ENCODE measurements at places on chromosomes 7 and 10.

GRCh38 chr7:47179812-47180515 lies 401.9 kb downstream of the TNS3 start:
- DNase-seq: peak; percentile 71

DNA sequence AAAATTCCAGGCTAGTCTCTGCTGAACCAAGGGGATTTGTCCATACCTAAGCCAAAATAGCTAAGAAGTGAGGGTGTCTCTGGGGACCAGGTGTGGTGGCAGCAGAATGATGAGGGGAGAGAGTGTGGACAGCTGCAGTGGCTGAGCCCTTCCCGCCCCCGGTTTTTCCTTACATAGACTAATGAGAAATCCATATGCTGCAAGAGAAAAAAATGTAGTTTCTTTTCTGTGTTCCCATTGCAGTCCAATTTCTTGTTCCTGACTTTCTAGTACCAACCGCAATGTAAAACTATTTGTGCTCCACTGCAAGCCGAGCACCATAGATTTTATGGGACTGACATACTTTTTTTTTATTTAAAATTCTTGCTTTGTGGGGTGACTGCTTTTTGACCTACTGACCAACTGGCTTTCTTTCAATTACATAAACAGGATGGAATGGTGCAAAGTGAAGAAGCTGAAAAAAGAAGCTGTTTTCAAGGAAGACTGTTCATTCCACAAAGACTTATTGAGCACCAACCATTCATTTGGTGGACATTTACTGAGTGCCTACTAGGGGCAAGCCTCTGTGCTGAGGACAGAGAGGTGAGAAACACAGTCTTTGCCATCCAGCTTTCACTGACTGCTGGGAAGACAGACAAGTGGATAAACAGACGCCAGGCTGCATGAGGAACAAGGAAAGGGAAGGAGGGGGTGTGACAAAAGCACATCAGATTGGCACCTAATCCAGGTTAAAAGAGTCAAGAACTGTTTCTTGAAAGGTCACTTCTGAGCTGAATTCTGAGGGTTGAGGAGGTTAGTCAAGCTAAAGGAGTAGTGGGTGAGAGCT lies 9.8 kb downstream of the CEP41 start:
- no peak for DNase-seq

- DNase-seq: no peak
These were observed 72.5 kb downstream of the ZNF365 start for GRCh38 chr10:62446627-62447026.

DNA sequence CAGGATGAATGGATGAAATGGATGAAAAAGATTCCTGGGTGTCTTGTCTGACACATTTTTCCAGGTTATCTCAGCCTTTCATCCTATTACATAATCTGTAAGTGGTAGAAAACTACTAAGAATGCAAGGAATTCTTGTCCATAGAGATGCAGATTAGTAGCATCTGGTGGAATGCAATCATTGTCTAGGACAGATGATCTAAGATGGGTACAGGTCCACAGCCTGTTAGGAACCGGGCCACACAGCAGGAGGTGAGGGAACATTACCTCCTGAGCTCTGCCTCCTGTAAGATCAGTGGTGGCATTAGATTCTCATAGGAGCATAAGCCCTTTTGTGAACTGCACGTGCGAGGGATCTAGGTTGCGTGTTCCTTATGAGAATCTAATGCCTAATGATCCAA lies 225.0 kb downstream of the CALN1 start:
- no peak for DNase-seq

GRCh38 chr7:129940329-129940728 lies 12.4 kb downstream of the UBE2H start:
- no peak for DNase-seq

- no peak for DNase-seq
These were observed 9.4 kb downstream of the HACD1 start for GRCh38 chr10:17607603-17608332.

DNA sequence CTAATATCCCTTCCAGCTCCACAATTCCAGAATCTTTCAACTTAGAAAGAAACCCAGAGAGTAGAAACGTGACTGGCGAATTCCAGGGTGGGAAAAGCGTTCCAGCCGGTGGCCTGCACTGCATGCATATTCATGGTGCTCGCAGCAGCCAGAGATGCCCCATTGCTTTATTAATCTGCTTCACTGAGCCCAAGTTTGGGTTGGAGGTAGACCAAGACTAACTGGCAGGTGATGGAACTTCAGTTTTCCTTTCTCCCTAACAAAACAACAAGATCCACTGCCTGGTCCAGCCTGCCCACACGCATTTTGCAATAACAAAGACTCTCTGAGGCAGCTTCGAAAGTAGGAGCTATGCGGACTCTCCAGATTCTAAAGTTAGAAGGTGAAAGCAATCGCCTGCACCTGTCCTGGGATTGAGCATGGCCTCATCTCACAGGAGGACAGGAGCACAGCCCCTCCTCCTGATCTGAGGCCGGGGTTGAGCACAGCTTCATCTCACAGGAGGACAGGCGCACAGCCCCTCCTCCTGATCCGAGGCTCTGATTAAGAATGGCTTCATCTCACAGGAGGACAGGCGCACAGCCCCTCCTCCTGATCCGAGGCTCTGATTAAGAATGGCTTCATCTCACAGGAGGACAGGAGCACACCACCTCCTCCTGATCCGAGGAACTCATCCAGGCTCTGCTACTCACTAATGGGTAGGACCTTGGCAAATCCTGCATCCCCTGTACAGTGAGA lies 127.8 kb upstream of the LANCL2 start:
- no peak for DNase-seq

GRCh38 chr7:36128448-36129047 lies 24.5 kb upstream of the EEPD1 start:
- no peak for DNase-seq

GRCh38 chr10:103558911-103559310 lies 65.4 kb downstream of the NEURL1 start:
- no peak for DNase-seq

GRCh38 chr7:10579561-10579960 lies 394.1 kb upstream of the PHF14 start:
- DNase-seq: no peak

DNA sequence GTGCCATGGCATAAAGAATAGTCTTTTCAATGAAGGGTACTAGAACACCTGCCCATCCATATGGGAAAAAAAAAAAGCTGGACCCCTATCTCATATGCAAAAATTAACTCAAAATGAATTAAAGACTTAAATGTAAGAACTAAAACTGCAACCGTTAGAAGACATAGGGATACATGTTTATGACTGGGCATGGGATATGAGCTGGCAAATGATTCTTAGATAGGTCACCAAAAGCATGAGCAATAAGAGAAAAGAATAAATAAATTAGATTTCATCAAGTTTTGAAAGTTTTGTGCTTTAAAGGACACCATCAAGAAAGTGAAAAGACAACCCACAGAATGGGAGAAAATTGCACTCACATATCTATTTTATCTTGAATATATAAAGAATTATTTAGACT lies 222.0 kb downstream of the ADK start:
- no peak for DNase-seq

DNA sequence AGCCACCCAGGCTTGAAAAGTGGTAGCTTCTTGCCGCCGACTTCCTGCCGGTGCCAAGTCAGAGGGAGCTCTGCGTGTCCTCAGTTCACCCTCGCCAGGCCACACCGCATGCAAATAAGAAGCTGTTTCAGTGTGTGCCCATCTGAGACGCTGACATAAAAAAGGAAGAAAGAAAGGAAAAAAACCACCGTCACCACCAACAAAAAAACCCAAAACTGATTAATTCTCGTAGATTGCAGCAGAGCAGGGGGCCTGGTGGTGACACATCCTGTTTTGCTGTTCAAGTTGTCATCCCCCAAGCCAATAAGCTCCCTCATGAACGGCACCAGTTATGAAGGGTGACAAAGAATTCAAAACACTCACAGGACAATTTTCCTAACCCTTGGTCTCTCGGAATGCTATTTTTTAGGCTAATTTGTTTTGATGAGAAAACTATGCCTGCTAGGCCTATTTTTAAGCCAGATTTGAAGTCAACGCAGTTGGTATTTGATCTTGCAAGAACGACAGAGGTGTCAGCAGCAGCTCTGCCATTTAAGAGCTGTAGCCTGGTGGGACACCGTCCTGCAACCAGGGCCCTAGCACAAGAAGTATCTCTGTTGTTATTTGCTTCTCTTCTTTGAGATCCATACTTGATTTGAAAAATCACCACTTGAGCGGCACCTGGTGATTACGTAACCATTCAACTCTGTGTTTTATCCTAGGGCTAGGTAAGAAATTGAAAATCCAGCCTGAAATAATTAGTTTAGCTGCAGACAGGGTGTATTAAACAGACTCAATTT lies 145.6 kb downstream of the PFKFB3 start:
- no peak for DNase-seq

- DNase-seq: no peak
These were observed 50.2 kb downstream of the ARHGAP22 start for GRCh38 chr10:48554656-48555055.

DNA sequence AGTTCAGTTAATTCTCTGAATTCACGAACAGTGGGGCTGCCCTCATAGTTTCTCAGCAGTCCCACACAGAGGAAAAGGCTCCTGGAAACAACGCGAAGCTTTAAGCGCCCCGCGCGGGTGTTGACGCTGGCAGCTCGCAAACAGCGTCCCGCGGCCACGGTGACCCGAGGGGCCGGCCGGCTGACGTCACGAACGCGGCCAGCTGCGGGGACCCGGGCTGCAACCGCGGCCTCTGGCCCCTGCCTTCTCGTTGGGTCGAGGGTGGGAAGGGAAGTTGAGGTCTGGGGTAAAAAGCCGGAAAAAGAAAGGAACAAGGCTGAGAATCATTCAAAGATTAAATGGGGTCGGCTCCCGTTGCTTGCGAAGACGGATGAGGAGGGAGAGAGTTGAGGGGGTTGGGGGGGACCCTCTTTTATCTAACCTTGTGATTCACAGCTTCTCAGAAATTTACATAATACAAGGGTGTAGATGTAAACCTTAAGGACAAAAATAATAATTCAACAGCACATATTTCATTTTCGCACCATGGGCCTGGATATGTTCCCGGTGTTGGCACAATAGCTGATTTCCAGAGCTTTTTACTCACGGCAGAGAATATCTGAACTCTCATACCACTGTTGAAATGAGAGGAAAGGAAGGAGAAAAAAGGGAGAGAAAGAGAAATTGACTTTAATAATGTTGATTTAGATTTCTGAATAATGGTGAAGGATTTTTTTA lies 7.3 kb upstream of the FEZF1 start:
- peak; percentile 59 for DNase-seq

DNA sequence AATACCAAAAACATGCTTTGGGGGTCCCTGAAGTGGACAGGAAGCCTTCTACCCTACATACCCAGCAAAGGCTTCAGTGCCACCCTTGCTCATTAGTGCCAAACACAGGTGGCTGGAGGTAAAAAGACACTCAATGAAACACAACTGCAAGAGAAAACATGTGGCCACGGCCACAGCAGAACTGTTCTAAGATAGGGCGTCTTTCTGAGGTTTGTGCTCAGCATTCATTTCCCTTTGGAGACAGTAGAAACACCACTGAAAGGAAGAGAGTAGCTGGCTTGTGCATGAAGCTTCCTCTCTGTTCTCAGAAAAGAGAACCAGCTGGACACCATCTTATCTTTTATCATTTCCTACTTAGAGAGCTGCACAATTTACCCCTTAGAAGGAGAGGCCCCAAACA lies 143.0 kb downstream of the PLXNA4 start:
- DNase-seq: no peak

- no peak for DNase-seq
These were observed 92.1 kb downstream of the CYP51A1 start for GRCh38 chr7:92042056-92042737.

GRCh38 chr7:100573691-100574361 lies at the start of gene SAP25:
TSS of gene SAP25 (minus strand) at chr7:100573900. CDS start at chr7:100573742, 158 bp downstream.
- peak; percentile 52 for DNase-seq

- no peak for DNase-seq
These were observed 18.8 kb downstream of the VIPR2 start for GRCh38 chr7:159125955-159126270.

- no peak for DNase-seq
These were observed 6.4 kb downstream of the CLDN12 start for GRCh38 chr7:90409667-90410066.

GRCh38 chr10:100614429-100615095 lies 78.8 kb downstream of the HIF1AN start:
- DNase-seq: no peak

Measured in endothelial cell (in vitro differentiated cells).